Activated CD4-positive, alpha-beta T cell treated with anti-CD3 and anti-CD28 coated beads, Interleukin-2, Interleukin-4, amounts not matched to agents 100 ng/mL and 50 ng/mL, durations not matched to agents 16 hours and 8 hours (primary cell): ENCODE measurements at places on chromosomes 5 and 9.

GRCh38 chr5:134777366-134777765, 18.8 kb downstream of the DDX46 start:
- DNase-seq: no peak

DNA sequence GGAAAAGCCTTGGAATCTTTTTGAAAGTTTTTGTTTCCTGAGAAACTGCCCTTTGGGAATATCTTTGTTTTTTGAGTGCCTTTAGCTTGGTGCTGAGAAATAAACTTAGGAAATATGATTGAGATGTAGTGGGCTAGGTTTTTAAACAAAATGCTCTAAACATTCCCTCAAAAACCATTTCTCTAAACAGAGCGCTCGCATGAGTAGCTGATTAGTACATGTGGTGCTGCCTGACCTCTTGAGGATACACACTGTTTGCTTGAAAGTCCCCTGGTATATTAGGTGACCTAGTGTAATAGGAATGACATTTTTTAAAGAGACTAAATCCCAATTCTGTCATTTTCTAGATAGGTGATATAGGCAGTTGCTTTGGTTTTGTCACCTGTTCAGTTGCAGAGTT, 132.3 kb downstream of the ADAMTSL1 start:
- no peak for DNase-seq

GRCh38 chr5:57932761-57933160, 450.1 kb upstream of the ACTBL2 start:
- no peak for DNase-seq

DNA sequence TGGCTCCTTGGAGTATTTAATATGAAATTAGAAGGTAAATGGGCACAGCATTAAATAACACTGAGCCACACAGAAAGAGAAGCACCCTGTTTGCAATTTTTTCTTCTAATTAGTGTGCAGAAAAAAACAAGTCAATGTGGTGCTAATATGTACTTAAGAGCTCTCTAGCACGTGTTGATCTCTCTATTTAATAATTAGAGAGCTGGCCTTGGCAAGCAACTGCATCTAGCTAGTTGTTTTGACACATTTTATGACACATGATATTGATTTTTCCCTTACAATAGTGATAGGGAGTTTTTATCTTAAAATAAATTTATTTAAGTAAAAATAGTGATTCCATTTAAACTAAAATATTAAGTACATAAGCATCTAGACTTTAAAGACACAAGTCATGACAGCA, 54.5 kb upstream of the NUDT12 start:
- no peak for DNase-seq

- DNase-seq: no peak
Measured at GRCh38 chr9:96585426-96585825, 34.2 kb downstream of the CDC14B start.

- DNase-seq: no peak
Measured at GRCh38 chr9:19119246-19119645, 8.0 kb downstream of the PLIN2 start.

GRCh38 chr9:104772714-104773510, 9.0 kb downstream of the NIPSNAP3B start:
- DNase-seq: no peak

- no peak for DNase-seq
Measured at GRCh38 chr9:129612123-129612522, 8.8 kb downstream of the C9orf50 start.

DNA sequence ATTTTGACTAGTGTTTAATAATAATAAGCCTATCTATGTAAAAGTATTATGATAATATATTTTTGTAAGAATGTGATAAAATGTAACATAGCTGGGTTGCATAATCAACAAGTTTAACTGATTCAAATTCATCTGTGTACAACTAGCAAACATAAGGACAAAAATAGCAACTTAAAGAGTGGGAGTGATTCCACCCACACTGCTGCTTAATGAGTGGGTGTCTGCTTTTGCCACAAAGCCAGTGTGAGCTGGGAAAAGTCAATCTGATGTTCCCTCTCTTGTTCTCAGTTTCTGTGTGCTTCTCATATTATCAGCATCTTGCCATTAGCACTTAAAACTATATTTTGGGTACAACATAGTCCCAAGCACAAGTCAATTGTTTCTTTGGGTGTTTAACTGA, 111.1 kb upstream of the DPYSL3 start:
- no peak for DNase-seq

- DNase-seq: no peak
Measured at GRCh38 chr9:132698989-132699388, 28.7 kb downstream of the GTF3C4 start.

DNA sequence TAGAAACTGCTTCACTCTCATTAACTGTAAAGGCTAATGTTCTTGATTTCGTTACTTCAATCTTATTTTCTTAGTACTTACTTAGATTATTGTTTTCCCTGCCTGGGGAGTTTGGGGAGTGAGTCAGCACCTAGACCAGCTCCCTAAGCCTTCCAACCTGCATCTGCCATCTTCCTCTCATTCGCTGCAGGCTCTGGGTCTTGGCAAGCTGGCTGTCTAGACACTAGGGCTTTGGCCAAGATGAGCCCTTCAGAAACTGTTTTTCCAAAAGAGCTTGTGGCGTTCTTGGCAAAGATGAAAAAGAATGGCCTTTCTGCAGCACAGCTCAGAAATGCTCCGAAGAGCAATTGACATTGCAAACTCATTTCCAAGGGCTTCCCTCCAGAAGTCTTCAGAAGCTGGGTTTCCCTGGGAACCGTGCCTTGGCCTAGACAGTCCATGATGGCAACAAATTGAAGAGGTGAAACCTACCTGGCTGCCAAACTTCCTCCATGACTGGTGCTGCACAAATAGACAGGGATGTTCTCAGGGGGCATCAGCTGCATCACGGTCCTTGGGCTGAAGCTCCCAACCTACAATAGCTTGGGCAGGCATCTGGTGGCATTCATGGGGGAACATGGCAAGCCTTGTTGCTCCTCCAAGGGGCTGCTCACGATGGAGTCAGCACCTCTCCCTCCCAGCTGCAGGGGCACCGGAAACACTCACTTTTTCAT, 76.6 kb downstream of the NSUN2 start:
- no peak for DNase-seq

DNA sequence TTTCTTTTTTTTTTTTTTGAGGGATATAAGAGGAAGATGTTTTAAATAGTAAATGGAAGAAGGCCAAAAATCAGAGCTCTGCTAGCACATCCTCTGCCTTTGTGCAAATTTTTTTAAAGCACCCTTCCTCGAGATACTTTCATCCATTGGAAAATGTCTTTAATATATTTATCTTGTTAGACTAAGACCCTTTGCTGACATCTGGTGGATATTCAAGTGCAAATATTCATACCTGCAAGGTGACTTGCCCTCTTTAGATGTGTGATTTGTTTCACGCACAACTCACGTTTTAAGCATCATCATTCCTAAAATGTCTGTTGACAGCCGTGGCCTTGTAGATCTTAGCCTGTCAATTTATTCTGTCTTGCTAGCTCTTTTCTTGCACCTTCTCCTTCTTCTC, 258.5 kb downstream of the AGTPBP1 start:
- DNase-seq: no peak

GRCh38 chr5:92017776-92018175, 634.7 kb upstream of the ARRDC3 start:
- no peak for DNase-seq

DNA sequence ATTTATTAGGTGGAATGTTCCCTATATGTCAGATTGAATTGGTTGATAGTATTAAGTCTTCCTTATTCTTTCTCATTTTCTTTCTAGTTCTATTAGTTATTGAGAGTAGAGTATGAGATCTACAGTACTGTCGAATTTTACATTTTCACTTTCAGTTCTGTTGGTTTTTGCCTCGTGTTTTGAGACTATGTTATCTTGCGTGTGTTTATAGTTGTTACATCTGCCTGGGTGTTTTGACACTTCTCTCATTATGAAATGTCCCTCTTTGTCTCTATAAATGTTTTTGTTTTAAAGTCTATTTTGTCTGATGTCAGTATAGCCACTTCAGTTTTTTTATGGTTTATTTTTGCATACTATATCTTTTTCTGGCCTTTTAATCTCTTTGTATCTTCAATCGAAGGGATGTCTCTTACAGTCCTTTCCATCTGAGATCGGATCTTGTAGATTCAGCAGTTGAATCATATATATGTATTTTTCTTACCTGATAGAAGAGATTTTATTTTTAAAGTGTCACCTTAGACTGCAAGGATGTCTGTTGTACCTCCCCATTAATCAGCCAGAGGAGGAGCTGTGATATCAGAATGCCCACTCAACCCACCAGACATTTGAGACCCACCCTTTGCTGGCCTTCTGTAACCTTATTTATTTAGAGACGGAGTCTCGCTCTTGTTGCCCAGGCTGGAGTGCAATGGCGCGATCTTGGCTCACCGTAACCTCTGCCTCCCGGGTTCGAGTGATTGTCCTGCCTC, 20.7 kb downstream of the EHMT1 start:
- DNase-seq: peak; percentile 30

- no peak for DNase-seq
Measured at GRCh38 chr5:21688655-21689054, 1164.5 kb downstream of the CDH12 start.

GRCh38 chr9:130245474-130245873, 20.1 kb upstream of the HMCN2 start:
- DNase-seq: no peak

- DNase-seq: no peak
Measured at GRCh38 chr5:84869675-84870074, 485.0 kb upstream of the EDIL3 start.

DNA sequence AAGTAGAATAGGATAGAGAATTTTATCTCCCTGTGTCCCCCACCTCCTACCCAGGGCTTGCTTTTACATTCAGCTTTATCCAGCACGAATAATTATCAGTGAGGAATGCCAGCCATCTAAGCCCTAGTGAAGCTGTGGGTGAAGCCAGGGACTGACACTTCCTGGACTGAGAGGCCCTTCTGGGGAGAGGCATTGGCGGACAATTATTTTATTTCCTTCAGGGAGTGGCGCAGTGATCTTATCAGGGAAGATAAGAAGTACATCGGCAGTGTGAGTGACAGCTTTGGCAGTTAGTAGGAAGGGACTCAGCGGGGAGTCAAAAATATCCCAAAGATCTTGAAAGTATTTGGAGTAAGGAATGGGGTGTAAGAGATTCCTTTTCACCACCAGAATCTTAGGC, 34.9 kb upstream of the RPS23 start:
- DNase-seq: no peak

- no peak for DNase-seq
Measured at GRCh38 chr9:81344366-81344765, 345.0 kb downstream of the TLE1 start.

DNA sequence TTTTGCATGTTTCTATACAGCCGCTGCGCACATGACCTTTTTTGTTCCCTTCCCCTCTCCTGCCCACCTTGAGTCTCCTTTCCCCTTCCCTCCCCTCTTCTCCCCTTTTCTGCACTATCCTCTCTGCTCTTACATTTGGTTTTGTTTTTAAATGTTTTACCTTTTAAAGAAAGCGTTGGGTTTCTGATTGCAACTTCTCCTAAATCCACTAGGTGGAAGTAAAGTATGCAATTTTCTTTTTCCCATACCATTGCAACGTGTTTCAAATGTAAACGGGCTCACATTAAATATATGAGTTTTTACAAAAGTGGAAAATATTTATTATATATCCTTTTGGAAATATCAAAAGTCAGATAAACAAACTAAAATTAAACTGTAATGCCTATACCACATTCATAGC, 500.9 kb downstream of the DIRAS2 start:
- peak; percentile 3 for DNase-seq

DNA sequence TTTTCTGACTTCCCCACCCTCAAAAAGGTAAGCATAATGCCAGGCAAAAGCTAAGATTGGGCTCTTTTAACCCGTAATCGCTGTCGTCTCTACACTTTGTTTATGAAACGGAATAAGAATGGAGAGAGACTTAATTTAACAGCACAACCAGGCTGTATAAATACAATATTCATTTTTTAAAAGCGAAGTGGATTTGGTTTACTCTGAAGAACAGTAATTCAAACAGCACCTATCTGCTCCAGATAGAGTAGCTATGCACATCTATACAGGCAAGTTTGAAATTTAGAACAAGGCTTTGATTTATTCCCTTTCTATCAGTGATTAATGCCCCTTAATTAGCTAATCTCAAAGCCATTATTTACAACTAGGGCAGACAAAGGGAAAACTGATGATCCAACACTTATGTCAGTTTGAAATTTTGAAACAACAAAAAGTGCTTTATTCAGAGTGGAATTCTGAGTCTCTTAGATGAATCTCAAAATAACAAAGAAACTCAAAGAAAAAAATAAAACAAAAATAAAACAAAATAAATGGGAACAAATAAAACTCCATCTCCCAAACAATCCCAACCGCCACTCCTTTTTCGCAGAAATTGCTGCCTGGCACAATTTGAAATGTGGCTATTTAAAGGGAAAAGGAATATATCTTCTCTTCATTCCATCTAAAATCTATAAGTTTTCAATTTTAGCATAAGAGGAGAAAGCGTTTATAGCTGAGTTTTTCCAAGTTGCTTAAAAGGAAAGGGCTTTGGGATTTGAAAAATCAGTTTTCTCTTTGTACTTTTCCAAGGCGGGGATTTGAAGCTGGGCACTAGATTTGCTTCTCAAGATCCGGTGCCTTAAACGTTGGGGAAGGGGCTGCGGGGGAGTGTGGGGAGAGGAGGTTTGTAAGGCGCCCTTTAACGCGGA, 298.6 kb downstream of the PARP8 start:
- no peak for DNase-seq

- DNase-seq: no peak
Measured at GRCh38 chr5:15943487-15943886, 236.1 kb downstream of the MARCHF11 start.

- DNase-seq: no peak
Measured at GRCh38 chr5:65539827-65540226, 23.1 kb downstream of the CENPK start.

DNA sequence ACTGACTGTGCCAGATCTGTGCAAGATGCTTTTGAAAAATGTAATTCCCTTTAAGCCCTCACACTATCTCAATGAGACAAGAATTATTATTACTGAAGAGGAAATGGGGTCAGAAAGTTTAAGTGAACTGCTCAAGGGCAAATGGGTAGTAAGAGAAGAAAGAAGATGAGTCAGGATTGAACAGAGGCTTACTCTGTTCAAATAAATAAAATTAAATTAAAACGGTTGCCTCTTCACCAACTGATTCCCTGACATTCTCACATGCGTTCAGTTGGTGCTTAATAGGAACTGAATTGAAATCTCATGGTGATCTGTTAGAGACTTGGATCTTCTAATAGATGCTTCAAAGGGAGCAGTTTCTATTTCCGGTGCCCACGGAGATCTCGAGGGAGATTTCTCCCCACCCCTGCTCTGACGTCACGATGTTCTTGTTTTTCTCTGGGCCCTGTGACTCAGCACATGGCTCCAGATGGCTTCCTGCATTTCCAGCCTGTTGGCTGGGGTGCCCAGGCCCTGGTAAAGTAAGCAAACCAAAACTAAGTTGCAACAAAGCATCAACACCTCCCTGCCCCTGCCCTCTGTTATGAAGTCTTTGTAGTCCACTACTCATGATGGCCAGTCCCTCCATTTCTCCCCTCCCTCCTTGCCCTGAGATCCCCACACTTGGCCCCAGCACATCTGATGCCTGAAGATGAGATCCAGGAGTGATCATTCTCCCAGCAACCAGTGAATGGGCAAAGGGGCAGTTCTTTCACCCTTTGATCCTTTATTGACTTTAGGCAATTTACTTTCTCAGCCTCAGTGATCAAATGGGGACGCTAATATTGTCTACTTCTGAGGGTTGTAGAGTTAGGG, 106.1 kb upstream of the CPEB4 start:
- peak; percentile 17 for DNase-seq
